ENCODE measurements at places on chromosomes 7 and 10.
A peak's percentile ranks its signal among the peaks of the same experiment; 100 is the strongest.

GRCh38 chr10:6399231-6399741 lies 180.8 kb downstream of the PRKCQ start:
- no peak for DNase-seq

- DNase-seq = no peak
Measured at GRCh38 chr10:126097558-126098225, 201.3 kb downstream of the FANK1 start.

DNA sequence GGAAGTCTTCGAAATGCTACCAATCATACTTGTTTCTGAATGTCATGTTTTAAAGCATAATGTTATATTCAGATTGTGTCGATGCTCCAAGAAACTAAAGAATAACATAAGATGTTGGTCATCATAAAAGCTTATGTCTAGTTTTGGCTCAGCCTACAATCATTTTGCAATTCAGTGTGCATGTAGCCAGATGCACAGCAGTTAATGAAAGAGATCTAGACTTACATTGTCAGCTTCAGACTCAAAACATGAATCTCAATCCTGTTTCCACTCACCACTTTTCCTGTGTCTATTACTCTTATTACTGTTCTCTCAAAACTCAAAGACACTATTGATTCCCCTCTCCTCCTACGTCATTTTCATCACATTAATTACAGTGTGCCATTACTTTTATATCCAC lies 21.4 kb downstream of the TMEM196 start:
- DNase-seq = no peak

DNA sequence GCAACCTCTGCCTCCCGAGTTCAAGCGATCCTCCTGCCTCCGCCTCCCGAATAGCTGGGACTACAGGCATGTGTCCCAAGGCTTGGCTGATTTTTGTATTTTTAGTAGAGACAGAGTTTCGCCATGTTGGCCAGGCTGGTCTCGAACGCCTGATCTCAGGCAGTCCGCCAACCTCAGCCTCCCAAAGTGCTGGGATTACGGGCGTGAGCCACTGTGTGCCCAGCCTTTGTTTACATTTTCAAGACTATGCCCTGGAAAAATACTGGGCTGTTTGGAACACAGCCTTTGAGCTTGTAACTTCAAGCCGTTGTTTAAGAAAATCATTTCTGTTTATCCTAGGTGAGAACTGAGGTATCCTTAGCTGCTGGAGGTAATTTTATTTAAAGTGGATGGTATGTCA lies 1.9 kb downstream of the ZKSCAN1 start:
- DNase-seq = no peak

GRCh38 chr7:69898189-69898588 lies 299.9 kb downstream of the AUTS2 start:
- no peak for DNase-seq

DNA sequence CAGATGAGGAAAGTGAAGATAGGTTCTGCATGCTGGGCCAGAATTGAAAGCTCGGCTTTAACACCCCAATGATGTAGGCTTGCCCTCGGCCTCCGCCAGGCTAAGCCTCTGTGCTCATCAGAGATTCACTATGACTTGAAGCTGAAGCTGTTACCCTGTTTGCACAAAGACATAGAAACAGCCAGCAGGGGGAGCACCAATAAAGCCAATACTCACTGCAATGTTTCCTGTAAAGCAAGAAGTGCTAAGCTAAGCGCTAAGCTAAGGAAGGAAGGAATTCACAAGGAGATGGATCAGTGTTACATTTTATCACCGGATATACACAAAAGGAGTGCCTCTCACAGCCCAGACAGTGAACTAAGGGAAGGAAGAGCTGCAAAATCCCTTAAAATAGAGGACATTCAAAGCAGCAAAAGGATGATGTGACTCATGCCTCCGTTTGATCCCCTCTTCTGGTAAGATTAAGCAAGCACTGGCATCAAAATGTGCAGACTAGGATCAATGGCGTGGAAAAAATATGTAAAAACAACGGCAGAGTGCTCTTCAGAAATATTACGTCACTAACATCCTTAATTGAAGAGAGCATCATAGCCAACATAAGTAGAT lies 153.8 kb downstream of the COBL start:
- DNase-seq = peak; percentile 45

GRCh38 chr7:4074407-4074806 lies 607.7 kb upstream of the FOXK1 start:
- no peak for DNase-seq

GRCh38 chr7:68258609-68259008 lies 1262.0 kb downstream of the TYW1 start:
- DNase-seq = no peak

- DNase-seq = no peak
Measured at GRCh38 chr10:71645185-71645584, 74.4 kb downstream of the C10orf105 start.

GRCh38 chr7:26216049-26216448 lies 14.5 kb downstream of the CBX3 start:
- no peak for DNase-seq

DNA sequence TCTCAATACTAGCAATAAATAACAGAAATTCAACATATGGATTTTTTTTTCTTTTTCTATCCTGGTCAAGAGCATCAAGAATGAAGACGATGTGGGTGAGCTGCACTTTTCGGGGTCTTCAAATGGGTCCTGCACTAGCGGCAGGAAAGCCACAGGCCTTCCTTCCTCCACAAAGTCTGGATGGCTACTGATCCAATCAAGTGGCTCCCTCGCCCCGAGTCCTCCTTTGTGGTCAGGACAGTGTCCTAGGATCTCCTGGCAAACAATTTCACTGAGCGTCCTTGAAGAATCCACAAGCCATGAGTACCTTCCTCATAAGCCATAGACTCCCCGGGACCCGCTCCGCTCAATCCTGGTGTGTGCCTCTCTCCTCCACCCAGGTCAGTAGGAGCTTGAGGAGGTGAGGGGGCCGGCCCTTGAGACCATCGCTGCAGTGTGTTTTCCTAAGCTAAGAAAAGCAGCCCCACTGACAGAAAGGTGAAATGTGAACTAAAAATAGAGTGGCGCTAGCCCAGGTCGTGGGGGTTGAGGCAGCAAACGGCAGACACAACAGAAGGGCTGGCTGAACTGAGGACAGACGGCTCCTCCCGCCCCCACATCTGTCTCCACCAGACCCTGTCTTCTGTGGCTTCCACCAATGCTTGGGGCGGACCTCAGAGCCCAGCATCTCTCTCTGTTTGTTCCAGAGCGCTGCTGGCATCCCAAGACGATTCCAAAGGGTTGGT lies 202.3 kb downstream of the HERPUD2 start:
- no peak for DNase-seq

DNA sequence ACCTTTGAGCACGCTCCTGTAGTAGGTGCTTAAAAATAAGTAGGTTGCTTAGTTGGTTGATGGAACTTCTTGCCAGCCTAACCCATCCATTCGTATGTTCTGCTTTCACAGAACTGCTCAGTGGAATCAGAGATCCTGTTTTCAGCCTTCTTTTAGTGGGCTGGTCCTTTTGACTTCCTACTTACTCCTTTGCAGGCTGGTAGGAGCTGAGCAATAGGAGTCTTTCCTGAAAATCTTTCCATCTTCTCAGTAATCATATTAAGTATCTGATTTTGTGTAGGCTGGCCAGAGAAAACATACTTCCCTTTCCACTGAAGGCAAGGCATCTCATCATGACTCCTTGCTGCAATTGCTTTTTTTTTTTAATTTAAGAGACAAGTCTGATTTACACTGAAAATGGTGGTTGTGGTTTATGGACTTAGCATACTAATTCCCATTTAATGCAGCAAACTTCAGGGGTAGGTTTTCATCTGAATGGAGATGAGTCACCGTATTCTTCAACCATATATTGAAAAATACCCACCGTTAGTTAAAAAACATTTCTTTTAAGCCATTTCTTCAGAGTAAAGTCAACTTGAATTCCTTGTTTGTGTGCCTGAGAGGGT lies 208.0 kb downstream of the ZNF365 start:
- no peak for DNase-seq

DNA sequence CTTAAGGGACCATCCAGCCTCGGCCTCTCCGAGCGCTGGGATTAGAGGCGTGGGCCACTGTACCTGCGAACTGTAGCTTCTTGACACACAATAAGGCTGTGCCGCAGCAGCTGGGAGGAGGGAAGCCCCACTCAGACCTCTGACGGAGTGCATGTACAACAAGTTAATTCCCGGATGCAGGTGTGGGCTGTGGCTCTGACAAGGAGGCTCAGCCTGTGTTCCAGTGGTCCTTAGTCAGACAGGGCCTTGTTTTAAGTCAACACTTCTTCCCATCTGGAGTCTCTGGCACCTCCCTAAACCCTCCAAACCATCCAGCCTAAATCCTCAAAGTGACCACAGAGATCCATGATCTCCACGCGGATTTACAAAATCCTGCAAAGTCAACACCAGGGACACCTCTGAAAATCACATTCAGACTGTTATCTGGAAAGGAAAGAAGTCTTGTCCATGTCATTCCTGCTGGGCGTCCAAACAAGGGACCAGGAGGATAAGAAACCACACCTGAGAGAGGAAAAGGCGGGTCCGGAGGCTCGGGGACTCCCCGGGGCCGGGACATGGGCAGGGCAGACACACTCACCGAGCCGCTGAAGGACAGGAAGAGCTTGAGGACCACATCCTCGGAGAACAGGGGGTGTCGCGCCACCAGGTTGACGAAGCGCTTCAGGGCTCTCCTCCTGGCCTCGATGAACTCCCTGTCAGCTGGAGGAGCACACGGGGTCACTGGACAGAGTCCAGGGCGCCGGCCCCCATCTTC lies 29.4 kb downstream of the NUDT1 start:
- DNase-seq = no peak

DNA sequence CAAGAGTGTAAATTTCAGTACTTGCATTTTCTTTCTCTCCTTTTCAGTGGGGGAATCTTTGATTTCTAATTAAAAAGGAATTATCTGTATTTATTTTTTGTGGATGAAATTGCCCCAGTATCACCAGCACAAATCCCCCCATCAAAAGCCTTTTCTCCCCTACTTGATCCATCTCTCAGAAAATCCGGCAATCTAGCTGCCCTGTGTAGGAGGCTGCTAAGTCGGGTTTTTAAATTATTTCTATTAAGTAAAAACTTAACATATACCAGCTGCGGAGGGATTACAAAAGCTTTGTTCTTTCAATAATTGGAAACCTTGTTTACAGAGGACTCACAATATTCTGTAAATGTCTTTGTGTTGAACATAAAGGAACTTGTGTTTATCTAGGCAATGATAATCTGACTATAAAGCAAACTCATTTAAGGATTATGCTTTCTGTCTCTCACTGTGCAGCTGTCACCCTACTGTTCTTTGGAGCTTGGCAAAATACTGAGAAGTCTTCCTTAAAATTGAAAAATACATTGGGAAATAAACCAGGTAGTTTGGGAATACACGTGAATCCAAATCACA lies 177.4 kb upstream of the PRR15 start:
- DNase-seq = no peak

- DNase-seq = no peak
Measured at GRCh38 chr10:28631896-28632583, 45.3 kb upstream of the BAMBI start.

- no peak for DNase-seq
Measured at GRCh38 chr10:124603376-124604213, 140.6 kb downstream of the FAM53B start.

DNA sequence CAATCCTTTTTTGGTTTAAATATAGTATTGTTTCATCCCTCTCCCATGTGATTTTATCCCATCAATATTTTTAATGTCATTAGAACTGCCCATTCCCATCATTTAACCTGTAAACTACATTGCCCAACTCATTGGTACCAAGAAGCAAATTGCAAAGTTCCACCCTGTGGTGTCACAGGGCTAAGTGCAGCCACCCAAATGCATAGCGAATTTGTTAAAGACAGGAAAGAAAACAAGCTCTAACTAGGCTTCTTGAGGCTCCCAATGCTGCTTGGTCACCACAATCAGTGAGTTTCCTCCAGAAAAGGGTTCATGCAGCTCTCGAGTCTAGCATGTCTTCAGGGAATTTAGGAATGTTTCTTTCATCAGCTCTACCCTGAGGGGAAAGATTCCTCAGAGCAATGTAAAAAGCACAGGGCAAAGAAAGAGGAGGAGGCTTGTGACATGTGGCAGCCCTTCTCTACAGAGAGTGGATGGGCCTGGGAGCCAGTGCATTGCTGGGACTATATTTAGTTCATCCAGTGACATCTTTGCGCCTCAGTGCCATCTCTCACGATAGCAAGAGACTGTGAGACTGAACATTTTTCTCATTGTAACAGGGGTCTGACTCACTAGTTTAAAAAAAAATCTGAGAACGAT lies 58.1 kb downstream of the CAV1 start:
- DNase-seq = no peak

DNA sequence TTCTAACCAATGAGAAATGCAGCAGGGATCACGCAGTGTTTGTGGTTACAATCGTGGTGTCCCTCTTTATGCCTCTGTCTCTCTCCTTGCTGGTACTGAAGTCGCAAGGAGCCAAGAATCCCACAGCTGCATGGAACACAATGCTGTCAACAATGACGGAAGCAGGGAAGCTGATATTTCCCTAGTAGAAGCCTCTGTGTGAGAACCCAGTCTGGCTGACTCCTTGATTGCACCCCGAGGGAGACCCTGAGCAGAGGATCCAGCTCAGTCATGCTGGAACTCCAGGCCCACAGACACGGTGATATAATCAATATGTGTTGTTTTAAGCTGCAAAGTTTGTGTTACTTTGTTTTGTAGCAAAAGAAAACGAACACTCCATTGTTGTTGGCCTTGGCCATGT lies 677.9 kb downstream of the PARD3 start:
- DNase-seq = no peak

DNA sequence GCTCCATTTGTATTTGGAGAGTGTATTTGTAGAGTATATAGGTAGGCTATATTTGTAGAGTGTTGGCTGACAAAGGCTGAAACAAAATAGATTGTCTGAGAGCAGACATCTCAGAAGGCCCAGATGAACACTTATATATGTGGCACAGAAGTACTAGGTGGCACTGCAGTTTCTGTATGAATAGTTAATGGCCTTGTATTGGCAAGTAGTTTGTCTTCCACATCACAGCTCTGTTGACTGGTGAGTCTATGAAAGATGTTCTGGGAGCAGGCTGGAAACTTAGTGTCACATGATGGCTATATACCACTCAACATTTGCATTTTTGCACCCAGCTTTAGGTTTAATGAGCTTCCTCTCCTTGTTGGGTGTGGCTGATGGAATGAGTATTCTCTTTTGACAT lies 51.9 kb downstream of the CCNY start:
- no peak for DNase-seq

GRCh38 chr7:139360210-139360947 lies 685 bp downstream of the LUC7L2 start:
- DNase-seq = peak; percentile 65

Measured in keratinocyte (primary cell).